Fibroblast of lung (primary cell): ENCODE measurements at places on chromosomes 3 and 15.

- no peaks in the 10 kb centered on the region for H3K27me3 ChIP-seq
- no peak overlapping the region for H3K4me3 ChIP-seq
- H3K4me1 ChIP-seq = no peaks in the 10 kb centered on the region
- H3K36me3 ChIP-seq = no peaks in the 10 kb centered on the region
- no peak overlapping the region for H3K27ac ChIP-seq
Measured at GRCh38 chr15:96066126-96066525, 264.4 kb upstream of the NR2F2 start.

GRCh38 chr3:69292959-69293574 lies 92.8 kb downstream of the FRMD4B start:
- no peaks in the 10 kb centered on the region for H3K27me3 ChIP-seq
- H3K36me3 ChIP-seq = no peaks in the 10 kb centered on the region
- no peaks in the 10 kb centered on the region for H3K4me1 ChIP-seq
- H3K27ac ChIP-seq = no peak overlapping the region
- no peak for DNase-seq

DNA sequence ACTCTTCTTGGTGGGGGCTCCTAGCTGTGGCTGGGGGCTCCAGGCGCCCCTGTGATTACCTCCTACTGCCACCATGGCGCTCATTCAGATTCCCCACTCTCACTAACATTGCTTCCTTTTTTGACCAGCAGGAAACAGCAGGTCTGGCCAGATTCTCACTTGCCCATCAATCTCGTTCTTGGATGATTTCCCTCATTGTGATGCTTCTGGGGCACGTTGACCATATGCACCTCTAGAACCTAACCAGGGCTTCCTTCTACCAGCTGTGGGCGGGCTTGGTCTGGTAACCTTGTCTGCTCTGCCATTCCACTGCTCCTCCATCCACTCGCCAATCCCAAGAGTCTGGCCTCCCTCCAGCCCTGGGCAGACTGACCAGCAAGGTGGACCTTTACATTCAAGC lies 35.9 kb upstream of the PTPN23 start:
- H3K27ac ChIP-seq = no peak overlapping the region
- H3K4me3 ChIP-seq = no peak overlapping the region
- H3K36me3 ChIP-seq = peaks cover 16% of the 10 kb centered on the region
- H3K27me3 ChIP-seq = no peaks in the 10 kb centered on the region
- peaks cover 7% of the 10 kb centered on the region for H3K4me1 ChIP-seq

GRCh38 chr15:80151148-80151547 lies 1.7 kb upstream of the FAH start:
- H3K36me3 ChIP-seq = no peaks in the 10 kb centered on the region
- no peaks in the 10 kb centered on the region for H3K27me3 ChIP-seq
- no peak overlapping the region for H3K27ac ChIP-seq
- no peak for DNase-seq
- H3K4me3 ChIP-seq = no peak overlapping the region
- H3K4me1 ChIP-seq = peaks cover 7% of the 10 kb centered on the region

- H3K27me3 ChIP-seq = peaks cover 2% of the 10 kb centered on the region
- H3K36me3 ChIP-seq = no peaks in the 10 kb centered on the region
- no peak overlapping the region for H3K4me3 ChIP-seq
- H3K4me1 ChIP-seq = no peaks in the 10 kb centered on the region
- H3K27ac ChIP-seq = no peak overlapping the region
Measured at GRCh38 chr3:49659756-49660155, 14.4 kb upstream of the APEH start.

GRCh38 chr3:125670945-125671344 lies 75.6 kb upstream of the OSBPL11 start:
- no peak for DNase-seq
- H3K4me3 ChIP-seq = no peak overlapping the region
- H3K4me1 ChIP-seq = no peaks in the 10 kb centered on the region
- H3K36me3 ChIP-seq = no peaks in the 10 kb centered on the region
- H3K27ac ChIP-seq = no peak overlapping the region
- H3K27me3 ChIP-seq = no peaks in the 10 kb centered on the region

DNA sequence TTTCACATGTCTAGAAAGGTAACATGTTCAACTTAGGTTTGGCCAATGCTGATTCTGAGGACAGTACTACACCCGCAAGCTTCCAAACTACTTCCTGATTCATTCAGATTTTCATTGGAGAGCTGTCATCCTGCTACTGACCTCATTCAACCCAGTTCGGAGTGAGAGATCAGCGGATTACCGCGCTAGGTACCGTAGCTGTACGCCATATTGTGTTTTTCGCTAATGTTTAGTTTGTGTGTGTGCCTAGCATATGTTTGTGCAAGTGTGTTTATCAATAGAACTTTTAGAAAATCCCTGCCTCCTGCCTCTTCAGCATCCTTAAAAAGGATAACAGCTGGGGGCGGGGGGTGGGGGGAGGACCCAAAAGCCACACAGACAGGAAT lies 1.1 kb downstream of the ZBTB20 start:
- peak; percentile 78 for DNase-seq
- no peaks in the 10 kb centered on the region for H3K27me3 ChIP-seq
- no peaks in the 10 kb centered on the region for H3K36me3 ChIP-seq
- no peaks in the 10 kb centered on the region for H3K4me1 ChIP-seq

GRCh38 chr3:191301017-191301416 lies 28.2 kb upstream of the CCDC50 start:
- H3K27ac ChIP-seq = no peak overlapping the region
- no peaks in the 10 kb centered on the region for H3K27me3 ChIP-seq
- H3K4me3 ChIP-seq = no peak overlapping the region
- H3K36me3 ChIP-seq = no peaks in the 10 kb centered on the region
- DNase-seq = no peak
